ENCODE measurements at places on chromosomes 16 and 17. TPM values are rescaled to one million over a fixed set of nuclear protein-coding genes. Genes with fewer than 3 reads are reported as not detected.
A peak's percentile ranks its signal among the peaks of the same experiment; 100 is the strongest.

GAS2L2 gene
- total RNA-seq: not detected

DNA sequence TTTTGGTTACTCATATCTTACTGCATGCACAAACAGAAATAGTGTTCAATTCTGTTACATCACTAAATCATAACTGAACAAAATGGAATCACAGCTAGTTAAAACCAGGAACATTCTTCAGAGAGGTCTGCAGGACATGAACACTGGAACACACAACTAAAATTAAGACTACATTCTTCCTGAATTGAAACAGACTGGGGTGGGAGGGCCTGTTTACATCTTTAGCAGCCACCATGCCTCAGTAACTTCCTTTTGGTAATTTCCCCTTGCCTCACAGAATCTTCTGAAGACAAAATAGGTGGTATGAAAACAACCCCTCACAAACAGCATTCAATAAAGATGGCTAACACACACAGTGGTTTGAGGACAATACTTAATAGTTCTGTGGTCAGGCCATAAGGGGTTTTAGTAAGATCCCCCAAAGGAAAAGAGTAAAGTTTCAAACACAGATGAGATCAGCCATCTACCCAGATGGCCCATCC lies 6.5 kb downstream of the MARF1 start:
- DNase-seq: no peak

TBC1D3B gene
- 11.3 TPM for total RNA-seq

MPO gene
- not detected for total RNA-seq

DNA sequence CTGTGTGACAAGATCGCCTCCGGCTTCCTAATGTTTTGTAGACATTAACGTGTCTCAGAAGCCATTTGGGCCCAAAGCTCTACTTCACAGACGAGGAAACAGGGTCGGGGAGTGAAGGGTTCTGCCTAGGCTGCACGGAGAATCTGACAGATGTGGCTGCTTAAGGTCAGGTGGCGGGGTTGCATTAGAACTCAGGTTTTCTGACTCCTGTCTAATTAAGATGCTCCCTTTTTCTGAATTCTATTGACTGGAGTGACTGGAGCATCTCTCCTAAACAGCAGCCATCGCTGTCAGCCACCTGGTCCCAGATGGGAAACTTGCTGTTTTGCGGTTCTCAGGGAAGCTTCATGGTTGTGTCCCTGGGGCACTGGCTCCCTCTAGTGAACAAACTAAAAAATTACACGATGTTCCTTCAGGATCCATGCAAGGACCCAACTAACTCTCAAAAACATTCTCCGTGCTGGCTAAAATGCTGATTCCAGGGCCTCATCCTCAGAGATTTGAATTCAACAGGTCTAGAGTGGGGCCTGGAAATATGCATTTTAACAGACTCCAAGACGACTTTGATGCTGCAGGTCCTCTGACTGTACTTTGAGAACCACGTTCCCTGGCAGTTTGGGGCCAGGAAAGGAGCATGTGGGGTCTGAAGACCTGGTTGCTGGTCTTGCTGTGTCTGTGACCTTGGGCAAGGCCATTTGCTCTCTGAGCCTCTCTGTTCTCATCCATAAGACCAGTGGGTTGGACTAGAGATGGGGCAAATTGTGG lies 117.4 kb downstream of the IRF8 start:
- peak; percentile 61 for DNase-seq

- no peak for DNase-seq
Measured at GRCh38 chr17:66493283-66494019, 191.0 kb downstream of the PRKCA start.

ATAD5 gene
- 9.5 TPM for total RNA-seq

DNAH2 gene
- 2.0 TPM for total RNA-seq

DNA sequence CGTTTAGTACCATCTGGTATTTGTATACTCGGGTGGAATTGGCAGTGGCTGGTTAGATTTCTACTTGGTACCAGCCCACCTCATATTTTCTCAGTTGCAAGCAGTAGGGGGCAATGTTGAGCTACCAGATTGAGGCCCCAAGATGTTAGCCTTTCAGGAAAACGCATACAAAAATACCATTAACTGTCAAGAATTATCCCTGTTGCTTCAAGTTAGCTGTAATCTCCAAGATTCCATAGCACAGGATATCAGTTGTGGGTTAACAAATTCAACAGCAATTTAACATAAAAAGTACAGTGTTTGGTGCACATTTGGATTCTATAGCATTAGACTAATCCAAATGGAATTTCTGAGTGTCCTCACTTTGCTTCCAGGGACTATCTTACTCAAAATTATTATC lies 188.2 kb downstream of the FTO start:
- DNase-seq: peak; percentile 22

DNA sequence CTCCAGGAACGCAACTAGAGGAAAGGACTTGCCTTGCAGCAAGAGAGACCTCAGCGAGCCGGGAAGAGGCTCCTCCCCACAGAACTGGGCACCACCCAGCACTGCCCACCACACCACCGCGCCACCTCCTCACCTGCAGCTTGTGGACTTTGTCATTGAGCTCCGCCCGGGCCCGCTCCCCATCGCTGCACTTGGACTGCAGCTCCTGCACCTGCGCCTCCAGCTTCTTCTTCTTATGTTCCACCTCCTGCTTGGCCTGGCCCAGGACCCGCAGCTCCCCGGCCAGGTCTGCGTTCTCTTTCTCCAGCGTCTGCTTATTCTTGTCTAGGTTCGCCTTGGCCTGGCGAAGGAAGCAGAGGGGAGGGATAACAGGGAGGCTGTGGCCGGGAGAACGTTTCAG lies 76.7 kb downstream of the NDE1 start:
- DNase-seq: no peak

GRCh38 chr16:15457958-15458357 lies 23.6 kb downstream of the BMERB1 start:
- DNase-seq: no peak

GRCh38 chr17:61196302-61196704 lies 203.3 kb upstream of the TBX2 start:
- DNase-seq: no peak

- DNase-seq: peak; percentile 59
Measured at GRCh38 chr16:31213877-31214707, at the start of gene TRIM72. TRIM72 (plus strand) TSS chr16:31214119; CDS start chr16:31214739, 620 bp downstream.

GRCh38 chr17:44850612-44851011 lies 2.9 kb downstream of the HIGD1B start:
- DNase-seq: no peak

DNA sequence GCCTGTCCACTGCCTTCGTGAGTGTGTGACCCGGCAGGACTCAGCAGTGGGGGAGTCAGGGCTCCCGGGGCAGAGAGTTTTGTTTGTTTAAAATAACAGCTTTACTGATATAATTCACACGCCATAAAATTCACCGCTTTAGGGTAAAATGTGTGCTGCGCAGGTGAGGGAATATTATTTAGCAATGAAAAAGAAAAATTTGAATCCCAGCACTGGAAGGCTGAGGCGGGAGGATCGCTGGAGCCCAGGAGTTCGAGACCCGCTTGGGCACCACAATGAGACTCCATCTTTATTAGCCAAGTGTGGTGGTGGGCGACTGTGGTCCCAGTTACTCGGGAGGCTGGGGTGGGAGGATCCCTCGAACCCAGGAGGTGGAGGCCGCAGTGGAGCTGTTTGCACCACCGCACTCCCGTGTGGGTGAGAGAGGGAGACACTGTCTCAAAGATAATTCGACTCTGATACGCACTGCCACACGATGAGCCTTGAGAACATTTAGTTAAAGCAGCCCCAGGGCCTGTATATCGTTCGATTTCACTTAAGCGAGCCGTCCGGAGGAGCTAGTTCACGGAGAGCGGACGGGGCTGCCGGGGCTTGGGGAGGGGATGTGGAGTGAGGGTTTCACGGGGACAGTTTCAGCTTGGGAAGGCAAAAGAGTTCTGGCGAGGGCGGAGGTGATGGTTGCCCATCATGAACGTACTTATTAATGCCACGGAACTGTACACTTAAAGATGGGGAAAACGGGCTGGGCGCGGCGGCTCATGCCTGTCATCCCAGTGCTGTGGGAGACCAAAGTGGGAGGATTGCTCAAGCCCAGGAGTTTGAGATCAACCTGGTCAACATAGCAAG lies 10.2 kb downstream of the TELO2 start:
- DNase-seq: no peak

- DNase-seq: no peak
Measured at GRCh38 chr17:61543786-61544415, 47.1 kb downstream of the NACA2 start.

DNA sequence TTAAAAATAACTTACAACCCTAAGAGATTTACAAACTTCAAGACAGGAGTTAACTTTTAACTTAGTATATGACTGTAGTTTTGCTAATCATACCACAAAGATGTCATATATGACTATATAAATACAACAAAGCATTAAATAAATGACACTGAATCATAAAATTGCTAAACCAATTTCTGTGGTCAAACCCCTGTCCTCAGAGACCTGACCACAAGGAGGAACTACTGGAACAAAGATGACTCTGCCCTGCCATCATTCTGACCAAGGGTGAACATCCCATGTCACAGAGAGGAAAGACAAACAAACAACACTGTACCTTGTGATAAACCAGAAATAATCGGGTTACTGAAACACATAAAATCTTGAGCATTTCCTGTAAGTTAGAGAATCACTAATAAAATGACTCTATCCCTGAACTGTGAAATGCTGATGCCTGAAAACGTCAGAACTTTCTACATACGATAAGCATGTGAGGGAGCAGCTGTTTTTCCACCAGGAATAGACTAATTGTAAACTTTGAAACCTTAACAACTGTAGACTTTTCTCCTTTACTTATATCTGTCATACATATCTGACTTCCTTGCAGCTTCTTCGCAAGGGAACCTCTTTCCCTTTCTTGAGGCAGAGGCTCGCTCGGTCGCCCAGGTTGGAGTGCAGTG lies 47.9 kb downstream of the WDR59 start:
- no peak for DNase-seq

- no peak for DNase-seq
Measured at GRCh38 chr16:3577302-3577752, at the start of gene NLRC3. NLRC3 (minus strand) TSS chr16:3577403; CDS start chr16:3565036, 12,367 bp downstream.

DNA sequence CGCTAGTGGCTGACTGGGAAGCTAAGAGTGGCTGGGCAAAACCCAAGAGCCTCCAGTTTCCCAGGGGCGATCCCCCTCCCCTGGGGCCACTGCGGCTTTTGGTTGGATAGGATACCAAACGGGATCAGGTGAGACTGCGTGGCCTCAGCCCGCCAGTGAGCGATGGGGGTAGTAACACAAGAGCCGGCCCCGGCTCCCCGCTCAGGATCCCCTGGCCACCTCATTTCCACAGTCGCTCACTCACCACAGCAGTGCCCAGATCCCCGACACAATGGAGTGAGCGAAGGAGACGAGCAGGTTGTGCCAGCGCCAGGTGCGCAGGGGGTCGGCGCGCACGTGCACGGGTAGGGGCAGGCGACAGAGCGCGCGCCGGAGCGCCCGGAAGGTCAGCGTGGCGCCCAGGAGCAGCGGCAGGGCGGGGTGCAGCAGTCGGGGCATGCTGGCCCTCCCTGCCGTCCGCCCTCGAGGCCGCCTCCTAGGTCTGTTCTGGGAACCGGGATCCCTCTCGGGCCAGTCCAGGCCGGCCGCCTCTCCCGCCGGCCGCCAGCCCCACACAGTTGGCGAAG lies 290 bp downstream of the TLCD1 start:
- DNase-seq: no peak

DNA sequence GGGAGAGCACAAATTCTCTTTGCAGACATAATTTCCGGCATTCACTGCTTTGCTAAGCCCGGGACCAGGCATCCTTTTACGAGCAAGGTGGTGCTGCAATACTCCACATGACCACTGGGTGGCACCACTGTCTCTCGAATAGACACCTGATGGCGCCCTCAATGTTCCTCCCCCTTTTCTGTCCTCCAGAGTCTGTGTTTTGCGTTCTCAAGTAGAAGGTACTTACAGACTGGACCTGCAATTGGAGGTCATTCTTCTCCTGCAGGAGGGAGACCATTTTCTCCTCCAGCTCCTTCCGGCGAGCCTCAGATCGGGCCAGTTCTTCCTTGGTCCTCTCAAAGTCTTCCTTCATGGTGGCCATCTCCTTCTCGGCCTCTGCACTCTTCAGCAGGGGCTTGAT lies 45.2 kb downstream of the MYH13 start:
- peak; percentile 78 for DNase-seq

GRCh38 chr17:45857977-45858708 lies 13.5 kb downstream of the SPPL2C start:
- DNase-seq: no peak

TP53TG3 gene
- total RNA-seq: not detected

DNA sequence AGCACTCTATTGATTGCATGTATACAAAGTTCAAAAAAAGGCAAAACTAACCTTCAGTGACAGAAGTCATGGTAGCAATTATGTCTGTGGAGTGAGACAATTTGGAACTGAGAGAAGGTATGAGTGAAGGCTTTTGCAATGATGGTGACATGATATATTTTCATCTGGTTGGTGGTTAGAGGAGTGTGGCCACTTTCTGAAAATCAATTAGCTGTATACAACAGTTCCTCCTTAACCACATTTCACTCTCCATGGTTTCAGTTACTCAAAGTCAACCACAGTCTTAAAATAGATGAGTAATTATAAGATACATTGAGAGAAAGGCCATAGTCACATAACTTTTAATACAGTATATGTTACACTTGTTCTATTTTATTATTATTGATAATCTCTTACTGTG lies 26.2 kb downstream of the ADAMTS18 start:
- no peak for DNase-seq
